MCF 10A (cell line): ENCODE measurements at places on chromosomes 2 and 18.

GRCh38 chr2:9800639-9800974 is 42.7 kb upstream of the TAF1B start:
- DNase-seq = no peak

GRCh38 chr2:43086451-43087221 is 139.8 kb downstream of the ZFP36L2 start:
- peak; percentile 98 for DNase-seq

DNA sequence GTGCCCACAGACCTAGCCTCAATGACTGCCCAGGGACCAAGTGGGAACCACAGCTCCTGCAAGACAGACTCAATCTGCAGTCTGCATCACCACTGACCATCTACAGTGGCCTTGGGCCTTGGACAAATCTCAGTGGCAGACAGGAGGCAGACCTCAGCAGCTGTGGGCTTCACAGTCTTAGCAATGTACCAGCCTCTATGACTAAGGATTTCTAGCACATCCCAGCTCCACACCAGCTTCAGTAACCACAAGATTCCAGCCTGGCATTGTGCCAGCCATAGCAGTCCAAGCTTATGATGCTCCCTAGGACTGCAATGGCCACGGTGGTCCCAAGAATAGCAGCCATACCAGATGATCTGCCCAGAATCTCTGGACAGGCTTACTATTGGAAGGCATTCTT is 19.6 kb upstream of the WDR75 start:
- DNase-seq = peak; percentile 69

DNA sequence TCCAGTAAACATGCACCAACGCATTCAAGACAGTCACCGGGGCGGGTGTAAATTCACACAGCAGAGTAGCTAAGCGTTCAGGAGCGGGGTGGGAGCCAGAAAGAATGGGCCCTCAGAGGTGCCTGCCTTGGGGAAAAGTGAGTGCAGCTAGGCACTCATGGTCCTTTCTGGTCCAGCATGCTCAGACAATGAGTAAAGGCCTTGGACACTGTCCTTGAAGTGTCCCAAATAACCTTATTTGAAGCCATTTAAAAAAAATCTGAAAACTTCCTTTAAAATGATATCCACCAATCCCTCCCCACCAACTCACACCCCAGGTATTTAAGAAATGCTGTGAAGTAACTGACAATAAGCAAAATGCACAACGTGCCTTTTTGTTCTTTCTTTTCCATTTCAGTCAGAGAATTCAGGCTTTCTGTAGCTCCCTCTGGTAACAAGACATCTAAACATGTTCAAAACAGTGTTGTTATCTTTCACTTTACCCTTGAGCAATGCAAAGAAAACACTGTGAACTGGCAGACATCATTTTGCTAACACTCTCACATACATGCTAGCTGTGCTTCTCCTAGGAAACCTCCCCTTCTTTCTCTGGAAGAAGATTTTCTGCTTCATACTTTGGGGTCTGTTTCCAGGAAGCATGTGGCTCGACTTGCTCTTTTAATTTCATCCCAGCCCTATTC is 445.1 kb upstream of the SPRED2 start:
- DNase-seq = no peak
